ENCODE measurements at places on chromosomes 1 and 21.

GRCh38 chr1:199247891-199248290 is 609.1 kb downstream of the PTPRC start:
- no peak for DNase-seq

- no peak for DNase-seq
These were observed 241.0 kb upstream of the NFIA start for GRCh38 chr1:60841116-60842046.

- DNase-seq, result no peak
These were observed 3.2 kb upstream of the C1orf162 start for GRCh38 chr1:111470596-111470995.

- no peak for DNase-seq
These were observed 60.9 kb upstream of the VCAM1 start for GRCh38 chr1:100658716-100659026.

DNA sequence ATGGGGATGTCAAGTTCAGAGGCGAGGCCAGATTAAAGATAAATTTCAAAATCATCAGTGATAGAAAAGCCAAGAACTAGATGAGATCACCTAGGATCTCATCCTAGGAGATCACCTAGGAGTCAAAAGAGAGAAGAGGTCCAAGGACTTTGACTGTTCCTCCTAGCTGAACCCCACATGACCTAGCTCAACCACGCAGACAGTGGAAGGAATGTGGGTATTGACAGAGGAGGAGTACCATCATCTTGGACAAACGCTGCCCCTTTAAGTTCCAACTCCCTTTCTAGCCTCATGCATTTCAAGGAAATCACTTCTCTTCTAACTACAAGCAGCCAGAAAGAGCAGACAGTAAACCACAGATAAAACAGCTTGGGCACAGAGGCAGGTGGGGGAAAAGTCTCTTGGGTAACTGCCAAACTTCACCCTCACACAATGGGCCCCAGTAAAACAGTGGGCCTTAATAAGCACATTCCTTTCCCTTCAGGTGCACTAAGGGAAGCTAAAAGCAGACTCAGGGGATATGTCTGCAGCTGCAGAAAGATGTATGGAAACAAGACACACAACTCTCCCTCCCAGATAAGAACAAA is 12.5 kb upstream of the FAM76A start:
- no peak for DNase-seq

- DNase-seq, result no peak
These were observed at the start of gene RHOC for GRCh38 chr1:112706505-112707220. Gene RHOC, minus strand, starts transcription at chr1:112707127. Its CDS starts 3,328 bp downstream, at chr1:112703799.

- DNase-seq, result no peak
These were observed 593.1 kb upstream of the CAMK1G start for GRCh38 chr1:208990456-208990855.

- DNase-seq, result no peak
These were observed 38.6 kb upstream of the WLS start for GRCh38 chr1:68270951-68271350.

GRCh38 chr21:45082736-45083135 is 8.4 kb downstream of the ADARB1 start:
- no peak for DNase-seq

DNA sequence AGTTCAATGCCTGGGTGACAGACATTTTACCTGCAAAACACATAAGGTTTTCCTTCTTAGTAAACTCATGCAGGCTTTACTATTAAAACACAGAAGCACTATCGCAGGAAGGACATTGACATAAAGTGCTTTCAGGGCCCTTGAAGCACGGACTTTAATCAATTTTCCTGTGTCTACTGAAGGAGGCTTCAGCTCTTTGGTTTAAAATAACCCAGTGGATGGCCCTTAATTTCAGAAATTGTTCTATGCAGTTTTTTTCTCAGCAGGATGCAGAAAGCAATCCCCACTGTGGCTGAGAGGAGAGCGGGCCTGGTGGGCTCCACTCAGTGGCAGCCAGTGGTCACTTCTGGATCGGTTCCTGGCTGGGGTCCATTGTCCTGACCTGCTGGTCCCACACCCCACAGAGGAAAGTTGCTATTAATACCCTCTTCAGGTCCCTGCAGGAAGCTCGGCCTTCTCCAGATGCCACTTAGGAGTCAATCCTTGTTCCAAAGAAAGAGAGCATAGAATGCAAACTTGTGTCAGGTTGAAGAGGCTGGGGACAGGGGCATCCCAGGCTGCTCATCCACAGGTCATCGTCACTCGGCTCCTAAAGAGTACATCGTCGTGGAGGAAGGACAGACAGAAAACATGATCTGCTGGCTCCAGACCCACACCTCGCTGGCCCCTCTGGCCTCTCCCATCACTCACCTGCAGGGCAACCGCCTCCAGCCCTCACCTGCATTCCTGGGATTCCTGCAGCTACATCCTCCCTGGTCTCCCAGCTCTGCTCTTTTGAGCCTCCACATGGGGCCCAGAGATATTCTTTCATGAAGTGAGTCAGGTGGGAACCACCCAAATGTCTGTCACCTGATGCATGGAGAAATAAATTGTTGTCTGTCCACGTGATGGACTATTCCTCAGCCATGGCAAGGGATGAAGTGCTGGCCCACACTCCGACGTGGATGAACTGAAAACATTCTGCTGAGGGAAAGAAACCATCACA is 153.1 kb downstream of the PSMG1 start:
- no peak for DNase-seq

- no peak for DNase-seq
These were observed 58.0 kb downstream of the B3GALT5 start for GRCh38 chr21:39670701-39671100.

DNA sequence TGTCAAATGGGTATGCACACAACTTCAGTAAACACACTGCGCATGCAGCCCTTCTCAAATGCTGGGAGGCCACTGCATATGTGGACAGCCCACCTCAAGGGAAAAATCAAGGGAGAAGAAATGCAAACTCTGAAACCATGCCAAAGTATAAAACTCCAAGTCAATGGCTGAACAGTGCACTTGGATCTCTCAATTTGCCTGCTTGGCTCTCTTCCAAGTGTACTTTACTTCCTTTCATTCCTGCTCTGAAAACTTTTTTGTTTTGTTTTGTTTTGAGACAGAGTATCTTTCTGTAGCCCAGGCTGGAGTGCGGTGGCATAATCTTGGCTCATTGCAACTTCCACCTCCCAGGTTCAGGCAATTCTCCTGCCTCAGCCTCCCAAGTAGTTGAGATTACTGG is 18.8 kb upstream of the COP1 start:
- no peak for DNase-seq

DNA sequence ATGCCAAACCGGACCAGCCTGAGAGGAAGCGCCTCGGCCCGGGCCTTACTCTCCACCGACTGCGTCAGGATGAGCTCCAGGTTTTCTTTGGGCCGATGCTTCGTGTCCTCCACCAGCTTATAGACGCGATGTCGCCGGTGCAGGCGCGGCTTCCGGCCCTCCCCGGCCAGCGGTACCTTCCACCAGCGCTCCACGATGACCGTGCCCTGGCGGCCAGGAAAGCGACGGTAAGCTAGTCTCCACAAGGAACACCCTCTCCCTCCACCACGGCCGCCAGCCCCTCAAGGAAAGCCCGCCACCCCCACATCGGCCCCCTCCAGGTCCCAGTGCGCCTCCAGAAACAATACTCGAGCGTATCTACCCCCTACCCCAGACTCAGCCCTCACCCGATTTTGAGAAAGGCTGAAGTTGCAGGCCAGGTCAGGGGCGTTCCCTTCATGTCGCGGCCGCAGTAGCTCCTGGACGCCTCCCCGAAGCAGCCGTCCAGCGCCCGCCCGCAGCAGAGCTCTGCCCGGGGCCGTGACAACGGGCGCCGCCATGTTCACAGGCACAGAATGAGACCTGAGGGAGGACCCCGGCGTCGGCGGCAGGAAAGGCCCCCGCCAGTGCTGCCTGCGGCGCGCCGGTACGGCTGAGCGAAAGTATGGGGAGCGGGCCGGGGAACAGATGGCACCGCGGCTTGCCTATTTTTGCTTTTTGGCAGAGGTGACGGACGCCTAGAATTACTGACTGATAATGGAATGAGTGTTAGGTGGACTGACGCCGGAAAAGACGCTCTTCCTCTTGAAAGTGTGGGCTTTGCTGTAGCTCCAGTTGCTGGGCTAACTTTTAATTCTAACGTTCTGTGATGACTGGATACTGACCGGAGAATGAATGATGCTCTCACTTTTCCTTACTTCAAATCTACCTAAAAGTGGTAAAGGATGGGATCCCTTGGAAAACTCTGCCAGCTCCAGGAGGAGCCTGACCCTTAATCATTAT is at the start of gene MRPL9:
MRPL9 (minus strand) TSS at position 556 of the 981 bp plus-strand sequence; CDS start at position 539, 17 bp downstream.
- DNase-seq, result peak; percentile 80

All from NCI-H187 (cell line).